ENCODE measurements at places on chromosomes 1 and 21.
A peak's percentile ranks its signal among the peaks of the same experiment; 100 is the strongest.

GRCh38 chr1:60265560-60266535 is 192.3 kb upstream of the C1orf87 start:
- no peak for DNase-seq

- DNase-seq = no peak
Observed at GRCh38 chr1:57258557-57259325, 165.1 kb downstream of the DAB1 start.

GRCh38 chr1:22673486-22674409 is 20.7 kb downstream of the C1QB start:
- DNase-seq = no peak

- no peak for DNase-seq
Observed at GRCh38 chr1:94094469-94095111, 26.4 kb downstream of the ABCA4 start.

GRCh38 chr1:96559181-96559580 is 162.4 kb upstream of the PTBP2 start:
- no peak for DNase-seq

DNA sequence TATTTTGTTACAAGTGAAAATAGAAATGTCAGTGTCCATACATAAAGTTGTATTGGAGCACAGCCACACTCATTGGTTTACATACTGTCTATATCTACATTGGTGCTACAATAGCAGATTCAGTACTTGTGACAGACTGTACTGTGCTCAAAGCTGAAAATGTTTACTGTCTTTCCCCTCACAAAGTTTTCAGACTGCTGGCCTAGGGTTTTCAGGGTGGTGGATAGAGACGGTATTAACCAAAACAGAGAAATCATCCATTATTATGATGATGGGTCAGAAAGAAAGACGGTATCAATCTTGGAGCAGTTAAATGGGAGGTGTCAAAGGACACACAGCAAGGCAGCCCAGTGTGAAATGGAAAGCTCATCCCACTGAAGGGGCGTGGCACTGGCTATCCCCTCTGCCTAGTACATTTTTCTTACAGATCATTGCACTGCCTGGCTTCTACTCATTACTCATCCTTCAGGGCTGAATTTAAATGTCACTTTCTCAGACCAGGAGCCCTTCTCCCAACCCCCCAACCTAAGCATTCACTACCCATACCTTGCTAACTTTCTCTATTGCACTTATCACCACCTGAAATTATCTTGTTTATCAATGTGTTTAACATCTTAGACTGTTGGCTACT is 10.2 kb downstream of the JAK1 start:
- no peak for DNase-seq

DNA sequence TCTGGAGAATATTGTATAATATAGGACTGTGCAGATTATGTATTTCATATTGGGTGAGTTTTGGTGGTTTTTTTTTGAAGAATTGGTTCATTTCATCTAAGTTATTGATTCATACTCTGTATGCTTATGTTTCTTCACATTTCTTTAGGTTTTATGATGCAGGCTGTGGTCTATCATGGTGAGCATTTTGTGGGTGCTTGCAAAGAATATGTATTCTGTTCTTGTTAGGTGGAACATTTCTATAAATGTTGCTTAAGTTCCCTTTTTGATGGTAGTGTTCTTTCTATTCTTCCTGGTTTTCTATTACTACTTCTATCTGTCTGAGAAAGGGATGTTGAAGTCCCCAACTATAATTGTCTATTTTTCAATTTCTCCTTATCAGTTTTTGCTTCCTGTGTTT is 42.6 kb downstream of the PKN2 start:
- no peak for DNase-seq

DNA sequence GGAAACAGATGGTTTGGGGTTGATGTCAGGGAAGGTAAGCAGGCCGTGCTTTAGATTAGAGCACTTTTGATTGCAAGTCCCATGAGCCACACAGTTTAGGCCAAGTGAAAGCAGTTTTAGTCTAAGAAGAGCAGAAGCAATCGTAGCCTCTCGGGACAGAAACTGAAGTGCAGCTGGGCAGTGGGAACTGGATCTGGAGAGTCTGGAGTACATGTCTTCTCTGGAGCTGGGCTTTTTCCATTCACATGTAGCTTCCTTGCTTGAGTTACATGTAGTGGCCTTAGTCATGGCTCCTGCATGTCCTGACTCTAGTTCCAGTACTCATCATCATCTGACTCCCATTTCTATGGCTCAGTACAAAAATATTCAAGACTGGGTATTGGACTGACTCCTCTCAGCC is 16.7 kb downstream of the CAMTA1 start:
- DNase-seq = no peak

- DNase-seq = no peak
Observed at GRCh38 chr1:96934282-96934681, 212.7 kb downstream of the PTBP2 start.

- DNase-seq = no peak
Observed at GRCh38 chr1:179516976-179517705, 58.6 kb downstream of the NPHS2 start.

DNA sequence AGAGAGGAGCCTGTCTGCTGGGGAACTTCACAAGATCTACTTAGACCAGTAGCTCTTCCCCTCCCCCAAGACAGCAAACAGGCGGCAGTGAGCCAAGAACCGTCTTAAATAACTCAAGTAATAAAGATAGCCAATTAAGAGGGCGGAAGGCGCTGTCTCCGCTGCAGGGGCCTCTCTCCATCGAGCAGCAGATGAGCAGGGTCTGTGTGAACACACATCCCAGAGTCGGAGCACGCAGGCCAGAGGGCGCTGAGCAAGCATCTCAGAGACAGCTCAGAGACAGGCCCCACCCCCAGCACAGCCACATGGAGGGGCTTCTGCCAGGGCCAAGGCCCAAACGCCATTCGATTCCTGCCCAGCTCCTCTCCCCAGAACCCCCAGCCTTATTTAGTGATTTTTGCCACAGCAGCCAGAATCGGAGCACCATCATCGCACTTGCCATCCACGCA is 11.1 kb downstream of the IFFO2 start:
- no peak for DNase-seq

- no peak for DNase-seq
Observed at GRCh38 chr1:184940694-184941409, 33.5 kb downstream of the NIBAN1 start.

DNA sequence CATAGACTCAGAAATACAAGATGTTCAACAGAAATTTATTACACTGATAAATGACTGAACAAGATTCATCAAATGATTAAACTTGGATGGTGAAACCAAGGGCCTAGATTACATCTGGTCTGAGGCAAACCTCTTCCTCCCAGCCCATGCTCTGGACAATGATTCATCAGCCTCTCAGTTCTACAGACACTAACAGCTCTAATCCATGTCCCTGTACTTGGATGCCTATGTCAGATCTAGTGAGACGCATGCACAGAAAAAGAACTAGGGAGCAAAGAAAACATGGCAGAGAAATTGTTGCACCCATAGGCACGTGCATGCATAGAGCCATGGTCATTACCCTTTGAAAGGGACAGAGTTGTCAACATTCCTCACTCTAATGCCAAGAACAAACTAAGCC is 250.1 kb downstream of the KCNH1 start:
- no peak for DNase-seq

DNA sequence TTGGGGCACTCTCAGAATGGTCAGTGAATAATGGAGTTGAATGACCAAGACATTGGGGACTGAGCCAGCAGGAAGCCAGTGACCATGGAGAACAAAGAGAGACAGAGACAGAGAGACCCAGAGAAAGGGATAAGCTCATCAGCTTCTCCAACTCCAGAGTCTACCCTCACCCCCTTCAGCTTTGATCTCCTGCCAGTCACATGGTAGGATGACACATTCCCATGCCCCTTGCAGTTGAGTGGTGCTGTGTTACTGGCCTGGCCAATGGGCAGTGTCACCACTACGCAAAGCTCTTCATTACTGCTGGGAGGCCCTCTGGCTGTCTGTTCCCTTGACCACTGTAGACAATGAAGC is 643.5 kb downstream of the AJAP1 start:
- no peak for DNase-seq

- peak; percentile 2 for DNase-seq
Observed at GRCh38 chr1:163410073-163410999, 88.6 kb downstream of the NUF2 start.

- no peak for DNase-seq
Observed at GRCh38 chr21:18252256-18252655, 7.6 kb downstream of the CHODL start.

GRCh38 chr21:33036430-33037162 is 10.9 kb downstream of the OLIG2 start:
- no peak for DNase-seq

DNA sequence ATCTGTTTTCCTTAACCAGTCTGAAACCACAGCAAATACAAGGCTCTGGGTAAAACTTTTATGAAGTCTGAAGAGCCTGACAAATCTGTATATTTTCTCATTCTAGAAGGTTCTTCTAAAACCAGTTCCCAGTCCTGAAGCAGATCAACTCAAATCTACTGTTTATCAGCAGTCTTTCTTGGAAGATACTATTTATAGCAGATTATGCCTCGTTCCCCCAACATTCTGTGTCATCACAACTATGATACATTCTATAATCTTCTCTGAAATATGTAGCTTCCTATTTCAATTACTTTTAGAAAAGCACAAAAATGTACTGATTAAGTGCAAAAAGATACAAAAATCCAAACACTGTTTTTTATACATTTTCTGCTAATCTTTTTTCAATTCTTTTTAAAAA is 67.5 kb downstream of the NIBAN1 start:
- no peak for DNase-seq

GRCh38 chr1:56639211-56639610 is 5.9 kb upstream of the PRKAA2 start:
- DNase-seq = no peak

DNA sequence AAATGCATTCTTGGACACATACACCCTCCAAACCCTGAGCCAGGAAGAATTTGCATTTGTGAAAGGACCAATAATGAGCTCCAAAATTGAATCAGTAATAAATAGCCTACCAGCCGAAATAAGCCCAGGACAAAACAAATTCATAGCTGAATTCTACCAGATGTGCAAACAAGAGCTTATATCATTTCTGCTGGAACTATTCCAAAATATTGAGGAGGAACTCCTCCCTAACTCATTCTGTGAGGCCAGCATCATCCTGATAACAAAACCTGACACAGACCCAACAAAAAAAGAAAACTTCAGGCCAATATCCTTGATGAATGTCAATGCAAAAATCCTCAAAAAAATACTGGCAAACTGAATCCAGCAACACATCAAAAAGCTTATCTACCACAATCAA is 6.7 kb downstream of the SPRR2E start:
- DNase-seq = no peak
